OCI-LY7 (cell line): ENCODE measurements at places on chromosomes 2 and 18.

GRCh38 chr2:44392338-44392943 is 30.7 kb downstream of the CAMKMT start:
- peak; percentile 58 for DNase-seq

DNA sequence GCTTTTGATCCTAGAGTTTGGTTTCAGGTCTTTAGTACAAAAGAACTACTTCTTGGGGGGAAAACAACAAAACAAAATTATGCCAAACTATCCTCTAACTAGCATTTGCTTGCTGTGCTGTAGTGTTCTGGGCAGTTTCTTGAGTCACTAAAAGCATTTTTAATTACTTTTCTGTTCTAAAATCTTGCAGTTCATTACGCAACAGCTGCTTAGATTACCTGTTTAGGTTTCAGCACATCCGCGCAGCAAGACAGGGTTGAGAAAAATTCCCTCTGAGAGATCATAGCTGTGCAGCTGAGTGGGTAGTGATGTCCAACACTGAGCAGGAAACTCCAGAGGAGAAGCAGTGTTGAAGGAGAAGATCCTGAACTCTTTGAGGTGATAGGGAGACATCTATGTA is 9.0 kb downstream of the DAW1 start:
- no peak for DNase-seq

DNA sequence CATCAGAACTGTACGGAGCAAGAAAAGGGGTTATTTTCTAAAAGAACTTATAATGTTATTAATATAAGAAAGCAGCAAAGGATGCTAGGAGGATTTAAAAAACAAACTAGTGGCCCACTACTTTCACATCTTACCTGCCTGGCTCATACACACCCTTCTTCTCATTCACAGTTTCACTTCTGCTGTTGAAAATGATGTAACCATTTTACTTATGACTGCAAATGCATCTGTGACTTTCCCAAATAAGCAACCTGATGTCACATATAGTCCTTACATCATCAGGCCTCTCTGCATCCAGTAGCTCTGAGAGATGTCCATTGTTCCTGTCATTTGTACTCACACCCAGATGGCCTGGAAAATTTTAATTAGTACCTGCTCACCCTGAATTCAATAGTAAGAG is 101.8 kb upstream of the MYO3B start:
- peak; percentile 3 for DNase-seq

GRCh38 chr18:64714086-64714485 is 565.2 kb upstream of the LINC00305 start:
- no peak for DNase-seq

DNA sequence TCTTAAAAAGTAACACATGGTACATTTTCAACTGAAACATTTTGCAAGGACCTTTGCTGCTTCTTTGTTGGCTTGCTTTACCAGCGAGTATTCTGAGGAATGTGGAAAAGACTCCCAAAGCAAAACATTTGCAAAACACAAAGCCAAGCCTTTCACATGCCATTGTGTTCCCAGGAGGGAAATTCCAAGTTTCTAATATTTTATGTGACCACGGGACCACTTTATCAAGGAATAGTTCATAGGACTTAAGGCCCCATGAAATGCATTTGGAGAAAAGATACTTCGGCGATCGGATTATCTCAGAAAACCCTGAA is 26.2 kb downstream of the CYP27C1 start:
- no peak for DNase-seq

DNA sequence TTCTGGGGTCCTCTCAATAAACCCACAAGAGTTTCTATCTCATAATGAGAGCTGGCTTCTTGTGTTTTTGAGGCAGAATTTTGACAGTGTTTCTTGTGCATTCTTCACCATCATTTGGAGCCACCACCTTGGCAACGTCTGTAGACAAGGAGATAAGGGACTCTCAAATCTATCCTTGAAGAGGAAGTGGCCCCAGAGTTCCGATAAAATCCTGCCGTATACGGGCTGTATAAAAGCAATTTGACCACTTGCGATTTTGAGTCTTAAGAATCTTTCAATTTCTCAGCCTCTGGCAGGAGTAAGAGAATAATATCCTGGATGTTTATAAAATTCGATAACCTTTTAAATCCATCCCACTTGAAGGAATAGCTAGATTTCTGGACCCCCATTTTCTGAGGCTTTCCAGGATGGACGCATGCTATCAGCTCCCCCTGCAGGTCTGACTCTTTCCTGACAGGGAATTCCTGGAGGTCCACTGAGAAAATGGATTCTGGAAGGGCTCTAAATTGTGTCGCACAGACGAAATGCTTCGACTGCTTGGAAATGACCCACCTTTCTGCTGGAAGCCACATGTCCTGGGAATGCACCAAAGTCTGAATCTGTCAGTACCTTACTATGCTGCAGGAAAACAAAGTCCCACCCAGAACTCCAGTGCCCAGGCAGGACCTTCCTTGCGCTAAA is 54.1 kb downstream of the E2F6 start:
- DNase-seq, result peak; percentile 39

GRCh38 chr2:118348380-118349034 is 260.2 kb downstream of the INSIG2 start:
- DNase-seq, result no peak

DNA sequence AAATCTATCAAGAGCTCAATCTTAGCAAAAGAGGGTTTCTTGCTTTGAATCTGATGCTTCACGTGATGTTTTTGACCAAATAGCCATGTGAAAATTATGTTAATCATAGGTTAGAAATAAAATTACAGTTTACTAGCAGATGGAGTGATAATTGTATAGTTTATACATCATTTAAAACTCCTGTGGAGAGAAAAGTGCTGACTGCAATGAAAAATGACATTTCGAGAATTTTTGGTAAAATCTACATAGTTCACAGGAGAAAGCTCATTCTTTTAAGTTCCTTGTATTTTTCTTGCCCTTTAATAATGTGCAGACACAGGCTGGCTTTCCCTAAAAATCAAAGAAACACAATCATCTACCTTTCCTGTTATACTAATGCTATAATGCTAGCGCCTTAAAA is 33.2 kb downstream of the RBKS start:
- no peak for DNase-seq

GRCh38 chr2:55451699-55452098 is 32.0 kb upstream of the CCDC88A start:
- no peak for DNase-seq

- no peak for DNase-seq
Measured at GRCh38 chr2:20212871-20213503, 11.9 kb downstream of the SDC1 start.

DNA sequence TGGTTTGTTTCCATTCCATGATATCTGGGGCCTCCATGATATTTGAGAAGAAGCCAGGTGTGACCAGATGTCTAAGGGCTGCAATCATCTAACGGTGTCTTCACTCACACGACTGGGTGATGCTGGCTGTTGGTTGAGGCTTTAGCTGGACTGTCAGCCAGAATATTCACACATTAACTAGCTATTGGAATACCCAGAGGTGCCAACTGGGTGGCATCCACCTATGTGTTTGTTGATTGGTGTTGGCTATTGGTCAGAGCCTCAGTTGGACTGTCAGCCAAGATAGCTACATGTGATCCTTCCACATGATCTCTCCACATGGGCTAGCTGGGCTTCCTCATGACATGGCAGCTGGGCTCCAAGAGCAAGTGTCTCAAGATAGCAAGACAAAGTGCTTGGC is 117.4 kb downstream of the CDCA7 start:
- DNase-seq, result no peak

DNA sequence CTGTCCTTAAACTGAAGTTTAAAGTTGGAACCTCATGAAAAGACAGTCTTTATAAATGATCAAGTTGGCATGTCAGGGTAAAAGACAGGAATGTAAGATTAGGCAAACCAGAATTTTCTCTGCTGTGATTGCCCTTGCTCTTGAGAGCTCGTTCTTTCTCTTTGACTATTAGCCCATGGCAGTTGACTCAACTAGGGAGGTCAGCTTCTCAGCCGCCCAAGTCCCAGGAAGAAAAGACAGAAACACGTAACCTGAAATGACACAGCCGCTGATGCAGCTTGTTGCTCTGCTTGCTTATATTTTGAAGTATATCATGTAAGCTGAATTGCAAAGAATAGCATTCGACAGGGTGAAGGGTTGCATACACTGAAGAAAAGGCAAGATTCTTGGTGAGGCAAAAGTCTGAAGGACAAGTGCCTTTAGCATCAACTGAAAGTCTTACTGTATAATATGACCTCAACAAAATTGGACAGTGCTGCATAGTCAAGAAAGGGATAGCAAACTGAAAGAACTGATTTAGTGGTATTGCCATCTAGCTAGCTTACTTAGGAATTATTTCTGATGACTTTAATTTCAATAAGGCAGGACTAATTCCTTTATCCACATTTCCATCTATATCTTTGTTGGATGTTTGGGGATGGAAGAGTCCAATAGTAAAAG is 54.7 kb downstream of the ARHGAP15 start:
- DNase-seq, result no peak

DNA sequence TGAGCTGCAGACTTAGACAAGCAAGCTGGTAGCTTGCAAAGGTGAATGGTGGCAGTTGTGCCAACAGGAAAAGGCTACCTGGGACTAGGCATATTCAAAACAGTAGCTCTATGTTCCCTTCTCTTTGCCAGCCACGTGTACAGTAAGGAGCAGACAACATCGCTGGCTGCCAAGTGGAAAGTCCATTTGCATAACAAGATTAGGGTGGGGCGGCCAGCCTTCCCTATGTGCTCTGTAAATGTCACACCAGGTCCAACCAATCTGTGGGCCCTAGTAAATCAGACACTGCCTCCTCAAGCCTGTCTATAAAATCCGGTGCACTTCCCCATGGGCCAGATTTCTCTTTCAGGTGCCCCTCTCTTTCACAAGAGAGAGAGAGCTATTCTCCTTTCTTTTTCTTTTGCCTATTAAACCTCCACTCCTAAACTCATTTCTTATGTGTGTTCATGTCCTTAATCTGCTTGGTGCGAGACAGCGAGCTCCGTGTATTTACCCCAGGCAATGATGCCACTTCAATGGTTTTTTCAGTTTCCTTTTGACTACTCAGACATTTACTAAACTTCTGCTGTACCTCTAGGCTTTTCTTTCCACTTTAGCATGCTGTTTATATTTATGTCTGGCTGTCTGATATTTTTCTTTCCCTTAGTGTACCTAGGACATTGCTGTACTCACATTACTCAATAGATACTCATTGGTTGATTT is 297.4 kb upstream of the GCFC2 start:
- no peak for DNase-seq

GRCh38 chr2:230405824-230406223 is 10.2 kb upstream of the SP100 start:
- DNase-seq, result no peak

GRCh38 chr2:43083710-43084698 is 142.4 kb downstream of the ZFP36L2 start:
- no peak for DNase-seq

DNA sequence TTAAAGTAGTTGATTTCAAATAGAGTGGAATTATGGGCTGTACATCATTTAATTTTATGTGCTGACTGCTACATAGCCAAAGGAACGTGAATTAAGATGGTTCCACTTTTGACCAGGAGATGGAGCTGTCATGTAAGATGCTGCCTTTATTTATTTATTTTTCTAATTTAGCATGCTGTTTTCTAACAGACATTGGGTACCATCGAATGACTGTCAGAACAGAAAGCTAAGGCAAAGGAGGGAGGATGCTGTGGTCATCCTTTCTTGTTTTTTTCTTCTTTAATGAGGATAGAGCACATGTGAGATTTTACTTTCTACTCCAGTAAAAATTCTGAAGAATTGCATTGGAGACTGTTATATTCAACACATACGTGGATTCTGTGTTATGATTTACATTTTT is at the start of gene SCN2A:
SCN2A (plus strand) TSS at position 185 of the 400 bp plus-strand sequence. CDS start 56,410 bp downstream, outside the sequence.
- peak; percentile 51 for DNase-seq

- no peak for DNase-seq
Measured at GRCh38 chr2:189641590-189641989, 19.7 kb upstream of the ASNSD1 start.
